ENCODE measurements at places on chromosomes 2 and 18.
A peak's percentile ranks its signal among the peaks of the same experiment; 100 is the strongest.

- DNase-seq: no peak
Observed at GRCh38 chr2:70670202-70670601, 97.8 kb downstream of the ADD2 start.

- DNase-seq: no peak
Observed at GRCh38 chr18:10101729-10102128, 187.9 kb downstream of the VAPA start.

DNA sequence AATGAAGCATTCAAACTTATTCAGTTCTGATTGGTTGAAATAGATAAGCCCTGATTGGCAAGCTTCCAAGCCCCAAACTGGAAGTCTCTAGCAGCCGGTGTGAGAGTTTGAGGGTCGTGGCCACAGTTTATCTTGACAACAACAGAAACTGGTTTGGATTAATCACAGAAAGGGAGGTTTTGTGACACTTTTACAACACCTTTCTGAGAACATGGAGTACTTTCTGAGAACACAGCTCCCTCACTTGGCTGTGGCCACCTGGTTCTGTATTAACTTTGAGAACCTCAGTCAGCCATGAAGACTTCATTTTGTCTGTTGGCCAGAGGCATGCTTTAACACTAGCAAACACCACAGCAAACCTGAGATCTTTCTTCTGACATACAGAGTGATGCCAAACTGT lies 280.7 kb upstream of the VWC2L start:
- DNase-seq: no peak

DNA sequence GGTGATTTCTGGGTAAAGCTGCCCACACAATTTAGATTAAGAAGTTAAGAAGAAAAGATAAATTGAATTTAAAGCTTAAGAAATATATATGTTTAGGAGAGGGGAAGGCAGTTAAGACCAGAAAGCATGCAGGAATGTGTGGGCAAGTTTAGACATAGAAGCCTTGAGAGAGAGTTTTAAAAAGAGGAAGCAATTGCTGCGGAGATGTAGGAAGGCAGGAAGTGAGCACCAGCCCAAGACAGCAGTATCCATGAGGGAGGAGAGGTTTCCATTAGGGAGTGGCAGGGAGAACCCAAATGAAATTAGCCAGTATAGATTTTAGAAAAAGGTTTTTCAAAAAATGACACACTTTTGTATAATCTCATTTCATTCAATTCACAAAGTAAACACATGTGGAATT lies 24.3 kb downstream of the DSC2 start:
- no peak for DNase-seq

DNA sequence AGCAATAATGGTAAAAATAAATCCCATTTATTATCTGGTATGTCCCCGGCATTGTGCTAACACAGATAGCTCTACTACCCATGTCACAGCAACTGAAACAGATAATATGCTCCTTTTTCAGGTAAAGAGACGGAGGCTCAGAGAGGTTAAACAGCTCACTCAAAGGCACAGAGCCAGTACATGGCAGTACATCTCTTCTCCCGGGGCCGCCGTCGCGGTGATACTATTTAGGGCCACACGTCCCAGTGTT lies 693 bp upstream of the PDK1 start:
- DNase-seq: no peak

- no peak for DNase-seq
Observed at GRCh38 chr2:22377268-22377667, 1007.7 kb upstream of the KLHL29 start.

GRCh38 chr2:224954980-224955379 lies 87.3 kb downstream of the DOCK10 start:
- no peak for DNase-seq

- DNase-seq: no peak
Observed at GRCh38 chr2:219681694-219682300, 54.4 kb downstream of the SLC4A3 start.

DNA sequence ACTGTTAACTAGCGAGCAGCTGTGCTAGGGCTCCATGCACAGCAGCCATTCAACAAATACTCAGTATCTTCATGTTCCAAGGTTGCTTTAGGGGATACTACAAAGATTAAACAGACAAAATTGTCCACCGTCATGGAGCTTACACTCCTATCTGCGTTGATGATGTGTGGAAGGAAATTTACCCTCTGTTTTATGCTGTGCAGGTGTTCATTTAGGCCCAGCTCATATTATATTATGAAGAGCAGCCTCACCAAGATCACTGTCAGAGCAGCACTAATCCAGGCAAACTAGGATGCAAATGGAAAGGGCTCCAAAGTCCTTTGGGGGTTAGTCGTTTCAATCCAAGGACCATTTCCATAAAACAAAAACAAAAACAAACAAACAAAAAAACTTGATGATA lies 13.4 kb upstream of the WIPF1 start:
- no peak for DNase-seq

- no peak for DNase-seq
Observed at GRCh38 chr2:65599693-65600092, 167.3 kb upstream of the SPRED2 start.

DNA sequence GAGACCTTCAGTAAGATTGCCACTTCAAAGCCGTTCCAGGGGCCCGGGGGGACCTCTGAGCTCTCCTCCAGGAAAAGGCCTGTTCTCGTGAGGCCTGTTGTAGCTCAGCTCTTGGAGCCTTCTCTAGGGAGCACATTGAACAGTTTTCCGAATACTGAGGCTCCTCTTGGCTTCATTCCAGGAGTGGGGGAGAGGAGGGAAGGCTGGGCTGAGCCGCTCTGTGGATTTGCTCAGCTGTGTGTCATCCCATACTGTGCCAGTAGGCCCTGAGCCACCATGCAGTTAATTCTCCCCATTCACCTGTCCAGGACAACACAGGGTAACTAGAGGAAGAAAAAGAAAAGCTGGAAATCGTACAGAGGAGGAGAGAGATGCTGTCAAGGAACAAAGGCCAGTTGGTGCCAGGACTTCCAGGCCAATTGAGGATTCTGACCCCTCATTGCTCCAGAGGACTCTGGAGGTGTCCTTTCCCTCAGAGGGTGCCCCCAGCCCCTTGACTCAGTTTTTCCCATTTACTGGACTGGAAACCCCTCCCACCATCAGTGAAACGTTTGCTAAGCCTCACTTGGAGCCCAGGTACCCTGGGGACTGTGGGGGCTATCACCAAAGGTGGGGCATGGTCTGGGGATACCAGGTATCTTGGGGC lies 41.4 kb downstream of the HS1BP3 start:
- DNase-seq: peak; percentile 71

DNA sequence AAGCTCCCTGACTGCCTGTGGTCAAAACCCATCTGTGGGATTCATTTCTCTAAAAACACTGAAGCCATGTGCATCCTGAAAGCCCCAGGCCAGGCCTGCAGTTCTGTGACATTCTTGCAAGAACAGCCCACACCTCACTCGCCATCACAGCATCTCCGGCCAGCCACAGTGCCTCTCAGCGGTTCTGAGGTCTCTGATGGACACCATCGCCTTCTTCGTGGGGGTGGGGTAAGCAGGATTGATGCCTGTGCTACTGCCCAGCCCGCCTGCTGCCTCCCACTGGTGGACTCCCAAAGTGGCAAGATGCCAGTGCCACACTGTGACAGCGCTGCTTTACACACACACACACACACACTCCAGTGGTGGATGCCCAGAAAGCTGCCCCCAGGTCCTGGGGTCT lies 5.2 kb upstream of the PRLH start:
- DNase-seq: no peak

GRCh38 chr2:11097038-11097720 lies 58.1 kb upstream of the SLC66A3 start:
- no peak for DNase-seq

GRCh38 chr2:113134717-113135116 lies 7.3 kb downstream of the IL1RN start:
- DNase-seq: no peak

DNA sequence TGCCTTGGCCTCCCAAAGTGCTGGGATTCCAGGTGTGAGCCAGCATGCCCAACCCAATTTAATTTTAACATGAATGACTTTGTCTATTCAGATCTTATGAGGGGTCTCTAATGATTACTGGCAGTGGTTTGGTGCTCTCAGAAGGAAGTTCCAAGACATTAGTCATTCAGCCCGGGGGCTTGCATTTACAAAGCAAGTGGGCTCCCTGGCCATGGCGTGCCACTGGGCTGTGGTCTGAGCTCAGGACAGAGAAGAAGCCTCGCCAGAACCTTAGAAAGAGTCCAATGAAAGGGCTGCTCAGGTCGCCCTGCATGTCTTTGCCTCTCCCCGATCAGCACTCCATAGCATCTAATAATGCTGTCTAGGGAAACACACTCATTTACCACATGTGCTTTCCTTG lies 182.6 kb upstream of the CHAC2 start:
- no peak for DNase-seq

- no peak for DNase-seq
Observed at GRCh38 chr18:76376668-76377358, 118.2 kb downstream of the ZNF516 start.

DNA sequence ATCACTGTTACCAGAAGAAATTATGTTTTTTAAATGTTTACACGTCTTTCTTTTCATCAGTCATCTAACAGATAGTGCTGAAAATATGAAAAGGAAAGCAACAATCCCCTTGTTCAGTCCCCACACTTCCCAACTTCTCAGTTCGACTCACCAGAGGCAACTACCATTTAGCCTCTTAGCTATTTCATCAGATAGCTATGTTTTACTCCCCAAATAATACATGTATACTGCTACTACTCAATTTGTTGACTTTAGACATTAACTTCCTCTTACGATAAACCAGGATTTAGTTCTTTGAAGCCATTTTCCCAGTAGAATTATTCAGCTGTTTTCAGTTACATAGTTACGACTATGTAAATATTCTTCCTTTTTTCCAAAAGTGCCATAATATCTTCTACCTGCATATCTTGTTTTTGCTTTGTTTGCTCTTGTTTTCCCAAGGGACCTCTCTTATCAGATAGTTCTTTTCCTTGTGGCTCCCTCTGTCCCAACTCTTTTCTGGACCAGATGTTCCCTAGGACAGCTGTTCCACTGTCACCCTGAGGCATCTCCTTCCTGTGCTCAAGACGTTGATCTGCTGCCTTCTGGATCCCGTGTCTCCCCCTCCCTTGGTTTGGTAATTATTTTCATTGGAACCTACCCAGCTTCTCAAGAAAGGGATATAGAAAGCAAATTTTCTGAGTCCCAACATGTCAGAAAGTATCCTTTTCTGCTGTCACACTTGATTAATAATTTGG lies 289.3 kb upstream of the TANK start:
- no peak for DNase-seq

DNA sequence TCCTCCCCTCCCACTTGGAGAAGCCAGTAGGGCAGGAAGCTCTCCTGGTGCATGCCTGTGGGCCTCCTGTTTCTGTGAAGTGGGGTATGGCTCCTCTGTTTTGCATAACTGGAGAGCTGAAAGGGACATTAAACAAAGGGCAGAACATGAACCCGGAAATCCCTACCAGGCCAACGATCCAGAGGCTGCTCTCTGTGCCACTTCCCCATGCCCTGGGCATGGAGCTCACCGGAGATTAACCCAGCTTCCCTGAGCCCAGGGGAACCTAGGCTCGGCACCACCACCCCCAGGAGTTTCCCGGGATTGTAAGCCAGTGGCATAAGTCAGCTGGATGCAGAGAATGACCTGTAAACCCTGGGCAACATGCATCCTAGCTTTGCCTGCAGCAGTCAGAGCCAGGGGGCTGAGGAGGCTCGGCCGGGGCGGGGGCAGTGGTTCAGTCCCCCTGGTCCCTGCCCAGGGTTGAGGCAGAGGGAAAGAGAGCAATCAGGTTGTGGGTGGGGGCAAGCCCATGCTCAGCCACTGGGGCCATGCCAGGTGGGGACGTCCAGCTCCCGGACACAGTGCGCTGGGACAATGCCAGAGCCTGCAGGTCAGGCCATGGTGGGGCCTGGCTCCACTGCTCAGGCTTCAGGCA lies 49.5 kb downstream of the TIMM21 start:
- no peak for DNase-seq

DNA sequence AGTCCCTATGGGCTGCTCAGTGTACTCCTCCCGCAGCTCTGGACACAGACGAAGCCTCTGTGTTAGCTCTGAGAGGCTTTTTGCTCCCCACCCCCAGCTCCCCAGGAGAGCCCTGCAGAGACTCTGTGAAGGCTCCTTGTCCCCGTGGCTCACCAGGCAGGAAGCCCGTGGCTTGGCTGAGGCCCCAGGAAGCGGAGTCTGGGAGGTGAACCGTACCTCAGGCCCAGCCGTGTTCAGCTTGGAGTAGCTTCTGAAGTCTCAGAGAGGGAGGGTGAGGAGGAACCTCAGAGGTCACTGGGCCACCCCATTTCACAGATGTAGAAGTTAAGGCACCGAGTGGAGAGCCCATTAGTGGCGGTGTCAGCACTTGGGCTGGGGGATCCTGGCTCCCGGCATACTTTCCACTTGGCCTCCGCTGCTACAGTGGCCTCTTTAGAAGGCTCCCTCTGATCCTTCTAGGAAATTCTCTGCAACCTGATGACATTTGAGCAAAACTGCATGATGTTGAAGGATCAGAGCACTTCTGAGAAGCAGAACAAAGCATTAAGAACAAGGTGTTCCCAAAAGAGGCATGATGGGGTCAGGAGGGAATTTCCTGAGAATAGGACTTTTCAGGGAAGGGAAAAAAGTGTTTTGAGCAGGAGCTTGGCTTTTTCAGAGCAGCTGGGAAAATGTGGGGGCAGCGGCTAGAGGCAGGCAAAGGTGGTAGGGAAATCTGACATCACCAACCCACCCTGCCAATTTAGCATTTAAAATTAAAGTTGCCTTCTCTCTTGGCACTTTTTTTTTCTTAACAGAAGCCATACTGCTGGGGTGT lies 79.1 kb downstream of the MCFD2 start:
- DNase-seq: no peak

DNA sequence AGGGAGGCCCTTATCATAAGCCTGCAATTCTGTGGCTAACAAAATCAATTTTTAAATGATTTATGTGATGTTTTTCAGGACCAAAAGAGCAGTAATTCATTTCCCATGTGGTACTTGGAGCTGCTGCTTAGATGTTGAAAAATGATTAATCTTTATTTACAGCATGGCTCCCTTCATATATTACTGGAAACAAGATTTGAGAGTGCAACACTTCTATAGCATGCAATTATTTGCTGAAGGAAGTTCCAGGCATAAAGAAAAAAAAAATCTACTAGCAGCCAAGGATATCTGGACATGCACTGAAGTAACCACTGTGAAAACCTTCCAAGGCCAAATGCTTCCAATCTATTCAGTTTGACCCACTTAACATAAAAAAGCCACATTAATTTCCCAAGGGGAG lies 186.3 kb downstream of the SLC8A1 start:
- no peak for DNase-seq

GRCh38 chr2:148876595-148877402 lies 1.8 kb downstream of the KIF5C start:
- DNase-seq: peak; percentile 93

GRCh38 chr2:128249555-128249954 lies 69.1 kb downstream of the HS6ST1 start:
- DNase-seq: no peak

GRCh38 chr2:158676696-158677095 lies 118.4 kb upstream of the DAPL1 start:
- DNase-seq: no peak

DNA sequence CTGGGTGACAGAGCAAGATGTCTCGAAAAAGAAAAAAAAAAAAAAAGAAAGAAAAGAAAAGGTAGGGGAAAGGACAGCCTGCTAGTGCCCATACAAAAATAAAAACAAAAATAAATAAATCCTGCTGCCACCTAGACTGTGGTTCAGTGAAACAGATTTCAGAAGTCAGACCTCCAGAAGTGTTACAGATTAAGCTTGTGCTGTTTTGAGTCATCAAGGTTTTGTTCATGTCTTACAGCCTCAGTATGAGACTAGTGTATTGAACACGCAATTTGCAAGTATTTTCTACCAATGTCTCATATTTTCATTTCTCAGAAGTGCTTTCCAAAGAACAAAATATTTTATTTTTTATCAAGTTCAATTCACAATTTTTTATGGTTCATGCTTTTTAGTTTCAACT lies 720.4 kb upstream of the GYPC start:
- DNase-seq: no peak

- no peak for DNase-seq
Observed at GRCh38 chr2:20897047-20897446, 74.1 kb upstream of the LDAH start.
